Kidney epithelial cell (primary cell): ENCODE measurements at places on chromosomes 6 and 20.

DNA sequence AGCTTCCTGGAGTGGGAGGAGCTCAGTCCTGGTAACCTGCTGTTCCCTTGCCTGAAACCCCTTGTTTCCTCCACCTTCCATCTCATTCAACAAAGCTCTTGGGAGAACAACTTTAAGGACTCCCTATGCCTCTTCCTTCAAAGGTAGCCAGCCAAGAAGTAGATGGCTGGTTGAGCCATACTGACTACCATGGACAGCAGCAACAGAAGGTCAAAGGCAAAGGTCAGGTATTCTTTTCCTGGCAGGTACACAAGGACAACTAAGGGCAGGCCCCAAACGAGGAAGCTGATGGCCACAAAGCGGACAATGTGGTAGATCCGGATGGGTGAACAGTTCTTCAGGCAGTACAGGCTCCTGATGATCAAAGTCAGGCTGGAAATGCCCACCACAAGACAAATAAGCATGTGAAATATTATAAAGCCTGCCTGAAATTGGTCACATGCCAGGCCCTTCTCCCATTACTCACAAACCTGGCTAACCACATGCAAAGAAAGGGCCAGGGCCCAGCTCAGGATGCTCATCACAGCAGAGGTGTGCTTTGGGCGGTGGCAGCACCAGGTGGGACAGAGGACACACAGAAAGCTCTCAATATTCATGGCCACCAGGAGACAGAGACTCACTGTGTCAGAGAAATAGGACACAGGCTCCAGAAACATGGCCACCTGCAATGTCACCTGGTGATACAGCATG, 21.7 kb downstream of the UBD start:
- no peak for DNase-seq

DNA sequence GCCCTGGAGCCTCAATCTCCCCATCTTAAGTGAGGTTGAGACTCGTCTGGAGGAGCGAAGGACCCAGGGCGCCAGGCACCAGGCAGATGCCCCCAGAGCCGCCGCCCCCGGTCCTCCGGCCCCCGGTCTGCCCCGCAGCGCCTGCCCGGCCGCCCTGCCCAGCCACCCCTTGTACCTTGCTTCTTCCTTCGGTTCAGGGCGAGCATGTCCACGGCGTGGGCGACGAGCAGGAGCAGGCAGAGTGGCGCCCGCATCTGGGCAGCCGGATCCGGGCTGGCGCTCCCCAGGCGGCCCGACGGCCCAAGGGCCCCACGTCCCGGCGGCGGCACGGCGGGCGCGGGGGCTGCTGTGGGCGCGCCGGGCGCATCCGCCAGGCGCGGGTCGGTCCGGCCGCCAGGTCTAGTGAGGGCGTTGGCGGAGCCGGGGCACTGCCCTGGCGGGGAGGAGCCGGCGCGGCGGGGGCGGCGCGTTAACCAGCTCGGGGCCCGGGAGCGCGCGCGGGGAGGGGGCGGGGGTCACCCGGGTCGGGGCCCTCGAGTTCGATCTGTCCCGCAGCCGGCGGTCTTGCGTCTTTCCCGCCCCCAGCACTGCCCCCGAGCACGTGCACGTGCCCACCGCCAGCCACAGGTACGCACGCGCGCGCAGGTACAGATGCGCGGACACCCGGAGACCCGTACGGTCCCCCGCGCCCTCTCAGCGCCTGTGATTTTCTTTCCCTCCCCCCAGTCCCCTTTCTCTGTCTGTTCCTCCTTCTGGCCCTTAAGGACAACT, at the start of gene RSPO4:
RSPO4 (minus strand) TSS at position 401 of the 771 bp plus-strand sequence; CDS start at position 254, 147 bp downstream.
- no peak for DNase-seq

DNA sequence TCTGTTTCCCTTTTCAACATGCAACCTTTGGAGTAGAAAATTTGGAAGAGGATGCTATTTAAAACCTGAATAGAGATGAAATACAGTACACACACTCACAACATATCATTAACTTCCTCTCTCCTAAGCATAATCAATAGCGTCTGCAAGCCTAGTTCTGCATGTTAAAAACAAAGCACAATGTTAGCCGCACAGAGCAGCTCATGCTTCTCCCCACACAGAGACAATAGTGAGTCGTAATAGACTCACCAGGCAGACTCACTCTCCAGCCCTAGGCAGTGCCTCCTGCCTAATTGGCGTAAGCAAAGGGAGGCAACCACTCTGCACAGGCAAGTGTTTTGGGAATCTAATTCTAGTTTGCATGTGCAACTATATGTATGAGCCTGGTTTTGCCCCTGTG, 45.8 kb upstream of the ARID1B start:
- no peak for DNase-seq

DNA sequence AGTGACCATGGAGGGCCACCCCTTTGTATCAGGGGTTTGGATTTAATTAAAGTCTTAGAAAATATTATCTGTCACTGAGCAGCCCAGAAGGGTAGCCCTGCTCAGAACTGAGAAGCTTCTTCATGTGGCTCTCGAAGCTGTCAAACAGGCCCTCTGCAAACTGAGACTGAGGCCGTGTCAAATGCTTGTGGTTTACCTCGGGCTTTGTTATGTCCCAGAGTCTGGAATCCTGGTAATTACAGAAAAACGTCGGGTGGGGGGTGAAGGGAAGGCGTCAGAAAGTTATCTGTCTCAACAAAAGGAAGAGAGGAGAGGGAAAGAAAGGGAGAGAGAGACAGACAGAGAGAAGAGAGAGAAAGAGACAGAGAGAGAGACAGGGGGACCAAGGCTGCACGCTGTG, 200.8 kb downstream of the BMP7 start:
- no peak for DNase-seq

GRCh38 chr6:14567842-14568241, 450.3 kb downstream of the CD83 start:
- no peak for DNase-seq

DNA sequence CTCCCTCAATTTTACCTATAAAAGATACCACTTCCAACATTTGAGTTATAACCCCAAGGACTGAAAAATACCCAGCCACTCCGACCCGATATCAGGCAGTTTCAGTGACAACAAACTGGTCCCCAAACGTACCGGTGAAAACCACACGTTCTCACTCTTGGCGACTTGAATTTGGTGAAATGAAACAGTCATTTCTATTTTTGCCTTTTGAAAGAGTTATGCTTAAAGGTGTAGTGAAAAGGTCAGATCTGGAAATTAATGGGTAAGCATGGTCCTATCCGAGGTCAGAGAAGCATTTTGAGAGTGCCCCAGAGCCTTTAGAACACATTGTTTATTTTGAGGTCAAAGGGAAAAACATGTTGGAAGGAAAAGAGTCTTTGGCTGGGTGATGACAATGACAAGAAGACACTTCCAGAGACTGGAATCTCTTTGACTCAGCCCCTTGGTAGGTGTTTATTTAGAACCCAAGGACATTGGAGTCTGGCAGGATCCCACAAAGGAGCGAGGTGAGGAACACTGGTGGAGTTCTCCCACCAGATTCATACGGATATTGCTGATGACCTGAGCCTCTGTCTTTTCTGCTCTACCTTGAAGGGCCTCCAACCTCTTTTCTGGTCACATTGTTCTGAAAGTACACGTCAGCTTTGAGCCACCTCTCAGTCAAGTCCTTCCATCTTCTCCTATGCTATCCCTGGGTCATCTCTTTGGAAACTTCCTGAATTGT, 235.0 kb downstream of the GMPR start:
- DNase-seq, result no peak

DNA sequence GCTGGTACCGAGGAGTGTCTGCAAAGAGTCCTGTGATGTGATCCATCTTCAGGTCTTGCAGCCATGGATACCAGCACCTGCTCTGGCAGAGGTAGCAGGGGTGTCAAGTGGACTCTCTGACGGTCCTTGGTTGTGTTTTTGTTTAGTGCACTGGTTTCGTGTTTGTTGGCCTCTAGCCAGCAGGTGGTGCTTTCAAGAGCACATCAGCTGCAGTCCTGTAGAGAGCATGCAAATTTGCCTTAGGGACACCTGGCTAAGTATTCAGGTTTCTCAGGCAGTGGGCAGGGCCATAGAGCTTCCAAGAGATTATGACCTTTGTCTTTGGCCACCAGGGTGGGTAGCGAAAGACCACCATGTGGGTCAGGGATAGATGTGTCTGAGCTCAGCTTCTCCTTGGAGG, 14.5 kb upstream of the RGS17 start:
- DNase-seq, result no peak

GRCh38 chr6:106702451-106703110, 73.2 kb downstream of the QRSL1 start:
- DNase-seq, result peak; percentile 42

DNA sequence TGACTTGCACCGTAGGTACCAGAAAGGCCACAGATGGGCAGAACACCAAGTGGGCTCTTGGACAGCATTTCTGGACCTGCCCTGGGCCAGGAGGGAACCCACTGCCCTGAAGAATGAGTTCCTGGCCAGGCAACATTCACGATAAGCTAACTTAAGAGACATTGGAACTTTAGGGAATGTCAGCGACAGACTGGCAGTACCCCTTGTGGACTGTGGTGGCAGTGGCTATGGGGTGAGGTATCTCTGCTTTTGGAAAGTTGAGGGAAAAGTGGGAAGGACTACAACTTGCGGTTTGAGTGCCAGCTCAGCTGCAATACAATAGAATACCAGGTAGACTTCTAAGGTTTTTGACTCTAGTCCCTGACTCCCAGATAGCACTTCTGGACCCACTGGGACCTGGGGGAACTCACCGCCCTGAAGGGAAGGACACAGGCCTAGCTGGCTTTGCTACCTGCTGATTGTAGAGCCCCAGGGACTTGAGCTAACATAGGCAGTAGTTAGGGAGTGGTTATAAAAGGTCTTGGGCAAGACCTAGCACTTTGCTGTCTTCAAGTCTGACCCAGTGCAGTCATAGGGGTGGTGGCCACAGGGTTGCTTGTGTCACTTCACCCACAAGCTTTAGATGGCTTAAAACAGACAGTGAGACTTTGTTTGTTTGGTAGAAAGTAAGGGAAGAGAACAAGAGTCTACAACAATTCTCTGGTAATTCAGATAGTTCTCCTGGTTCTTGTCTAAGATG, 617.6 kb downstream of the COL12A1 start:
- no peak for DNase-seq

GRCh38 chr6:62737792-62738191, 451.8 kb upstream of the KHDRBS2 start:
- no peak for DNase-seq

- no peak for DNase-seq
Observed at GRCh38 chr6:121305957-121306607, 28.2 kb downstream of the TBC1D32 start.

GRCh38 chr20:62896526-62896925, 29.8 kb downstream of the DIDO1 start:
- DNase-seq, result no peak

GRCh38 chr6:141133346-141133745, 999.4 kb upstream of the GJE1 start:
- DNase-seq, result no peak

DNA sequence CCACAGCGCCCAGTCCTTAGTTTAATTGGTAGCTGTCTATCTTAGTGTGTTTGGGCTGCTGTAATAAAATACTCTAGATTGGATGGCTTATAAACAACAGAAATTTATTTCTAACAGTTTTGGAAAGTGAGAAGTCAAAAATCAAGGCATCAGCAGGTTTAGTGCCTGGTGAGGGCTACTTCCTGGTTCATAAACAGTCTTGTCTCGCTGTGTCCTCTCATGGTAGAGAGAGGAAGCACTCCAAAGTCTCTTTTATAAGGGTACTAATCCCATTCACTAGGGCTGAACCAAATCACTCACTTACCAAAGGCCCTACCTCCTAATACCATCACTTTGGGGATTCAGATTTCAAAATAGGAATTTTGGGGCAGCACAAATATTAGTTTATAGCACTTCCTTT, 336.9 kb upstream of the RSPO3 start:
- DNase-seq, result no peak
